Tibial nerve (tissue), 4 donors: ENCODE measurements at places on chromosomes 6 and 20. TPM values are rescaled to one million over a fixed set of nuclear protein-coding genes. Genes with fewer than 3 reads are reported as not detected.

Gene BPIFA1
- not detected for total RNA-seq

Gene FOXA2
- not detected for total RNA-seq

DNA sequence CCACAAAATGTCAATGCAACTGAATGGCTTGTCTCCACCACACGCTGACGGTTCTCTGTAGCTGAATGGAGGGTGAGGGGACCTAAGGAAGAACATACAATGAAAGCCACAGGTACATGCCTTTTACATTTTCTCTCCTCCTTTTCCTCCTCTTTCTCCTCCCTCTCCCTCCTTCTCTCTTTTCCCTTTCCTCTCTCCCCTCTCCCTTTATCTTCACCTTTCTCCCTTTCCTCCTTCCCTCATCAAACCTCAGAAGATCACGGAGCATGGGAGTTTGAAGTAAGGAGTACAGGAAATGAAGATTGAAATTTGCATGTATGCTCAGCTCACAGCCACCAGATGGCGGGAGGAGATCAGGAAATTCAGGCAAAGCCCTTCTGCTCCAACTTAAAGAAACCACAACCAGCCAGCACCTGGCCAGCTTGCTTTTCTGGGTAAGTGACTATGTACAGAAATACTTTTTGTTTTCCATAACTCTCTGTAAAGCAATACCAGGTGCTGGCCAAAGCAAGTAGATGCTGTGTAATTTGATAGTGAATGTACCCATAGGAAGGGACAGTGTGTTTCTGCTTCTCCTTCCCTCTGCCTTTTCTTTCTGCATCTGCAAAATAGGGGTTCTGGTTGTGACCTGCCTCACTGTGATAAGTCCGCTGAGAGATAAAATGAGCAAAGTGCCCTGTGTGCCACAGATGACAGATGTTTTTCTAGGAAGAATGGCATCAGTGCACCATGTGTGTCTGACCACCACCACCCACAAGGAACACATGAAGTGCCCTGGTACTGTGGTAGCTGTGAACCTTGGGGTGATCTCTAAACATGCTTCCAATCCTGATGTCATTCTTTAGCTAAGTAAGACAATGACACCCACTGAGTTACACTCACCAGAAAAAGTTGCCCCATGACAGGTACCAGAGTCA, 18.6 kb upstream of the FOXO3 start:
- peak; percentile 30 for DNase-seq

Gene USP49
- 13.8 TPM for total RNA-seq
